NCI-H1694 treated with DMSO at 0.1 percent for 48 hours (cell line): ENCODE measurements at places on chromosomes 16 and 17.

GRCh38 chr17:74702116-74702871 is 10.4 kb downstream of the CD300LF start:
- no peak for DNase-seq

DNA sequence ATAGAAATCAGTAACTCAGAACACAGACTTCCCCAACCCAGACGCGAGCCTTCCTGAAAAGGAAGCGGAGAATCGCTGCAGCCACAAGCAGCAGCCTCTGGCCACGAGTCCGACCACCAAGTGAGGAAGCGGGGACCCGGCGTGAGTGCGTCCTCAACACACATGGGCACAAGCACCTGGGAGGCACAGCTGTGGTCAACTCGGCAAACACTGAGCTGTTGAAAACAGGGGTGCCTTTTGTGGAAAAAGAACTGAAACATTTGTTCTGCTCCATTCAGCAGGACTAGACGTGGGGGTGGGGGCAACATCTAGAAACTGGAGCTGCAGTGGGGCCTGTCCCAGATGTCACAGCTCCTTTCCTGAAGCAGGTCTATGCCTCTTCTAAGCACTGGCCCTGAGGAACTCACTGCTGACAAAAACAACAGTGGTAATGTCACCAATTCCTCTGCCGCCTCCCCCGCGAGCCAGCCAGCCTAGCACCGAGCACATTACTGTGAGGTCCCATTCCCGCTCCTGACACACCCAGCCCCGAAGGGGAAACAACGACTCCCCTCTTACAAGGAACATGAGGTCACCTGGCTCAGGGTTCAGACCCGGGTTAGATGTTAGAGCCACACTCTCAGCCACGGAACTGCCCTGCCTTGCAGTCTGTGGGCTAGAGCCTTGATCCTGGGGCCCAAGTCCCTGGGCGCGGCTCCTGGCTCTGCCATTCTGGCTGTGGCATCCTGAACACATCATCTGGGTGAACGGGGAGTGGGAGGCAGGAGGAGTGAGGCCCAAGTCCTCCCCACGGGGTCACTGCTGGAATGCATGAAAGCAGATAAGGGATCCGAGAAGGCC is 29.0 kb downstream of the KDM8 start:
- no peak for DNase-seq

GRCh38 chr16:12637002-12637401 is 166.7 kb downstream of the CPPED1 start:
- DNase-seq, result no peak

- no peak for DNase-seq
Observed at GRCh38 chr17:77489239-77489892, 348.6 kb downstream of the SEC14L1 start.

DNA sequence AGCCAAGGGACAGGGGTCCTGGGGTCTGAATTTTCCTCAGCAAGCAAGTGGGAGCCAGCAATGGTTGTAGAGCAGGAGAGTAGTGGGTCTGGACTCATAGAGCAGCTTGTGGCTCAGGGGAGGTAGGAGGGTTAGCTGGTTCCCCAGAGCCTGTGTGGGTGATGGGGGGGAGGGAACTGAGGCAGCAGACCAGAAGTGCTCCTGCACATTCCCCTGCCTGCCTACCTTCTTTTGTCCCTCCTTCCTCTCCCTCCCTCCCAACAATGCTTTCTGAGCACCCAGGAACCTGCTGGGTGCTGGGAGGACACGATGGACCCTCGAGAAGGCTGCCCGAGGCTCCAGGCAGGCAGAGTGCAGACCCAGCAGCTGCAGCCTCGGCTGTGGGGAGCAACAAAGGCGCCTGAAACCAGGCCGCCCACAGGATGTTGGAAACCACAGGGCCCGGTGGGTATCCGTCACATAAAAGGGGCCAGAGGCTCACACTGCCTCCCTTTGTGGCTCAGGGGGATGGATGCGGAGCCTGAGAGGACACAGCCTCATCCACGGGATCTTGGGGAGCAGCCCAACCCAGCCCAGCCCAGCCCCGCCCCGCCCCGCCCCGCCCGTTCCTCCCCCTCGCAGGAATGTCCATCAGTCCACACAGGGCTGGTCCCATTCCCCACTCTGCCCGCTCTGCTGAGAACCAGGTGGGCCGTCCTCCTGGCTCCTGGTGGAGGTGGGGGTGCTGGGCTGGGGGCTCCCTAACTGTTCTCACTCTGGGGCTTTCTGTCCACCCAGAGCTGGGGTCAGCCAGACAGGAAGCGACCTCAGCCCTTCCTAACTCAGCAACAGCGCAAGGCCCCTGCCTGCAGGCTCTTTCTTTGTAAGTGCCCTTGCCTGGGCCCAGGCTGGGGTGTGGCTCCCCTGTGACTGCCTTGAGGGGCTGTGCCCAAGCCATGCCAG is 1.7 kb upstream of the NLRC3 start:
- DNase-seq, result no peak
